Activated CD4-positive, alpha-beta T cell treated with anti-CD3 and anti-CD28 coated beads, Interleukin-2, amount 50 U/mL, for 16 hours (primary cell): ENCODE measurements at places on chromosomes 2 and 18.
A peak's percentile ranks its signal among the peaks of the same experiment; 100 is the strongest.

DNA sequence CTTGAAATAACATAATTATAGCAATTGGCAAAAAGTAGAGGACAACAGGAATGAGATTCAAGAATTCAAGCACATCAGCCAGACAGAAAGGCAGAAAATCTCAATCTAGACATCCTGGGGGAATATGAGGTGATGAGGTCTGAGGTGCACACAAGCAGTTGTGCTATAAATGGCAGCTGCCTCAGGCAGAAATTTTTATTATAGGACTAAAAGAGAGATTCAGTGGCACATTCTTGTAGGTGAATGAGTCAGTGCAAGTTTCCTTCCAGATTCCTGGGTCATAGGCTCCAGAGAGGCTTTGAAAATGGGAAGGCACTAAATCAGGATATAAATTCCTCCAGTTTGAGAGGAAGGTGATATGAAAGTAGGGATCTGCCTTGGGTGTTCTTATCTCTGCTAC, 127.2 kb upstream of the THSD7B start:
- DNase-seq, result no peak

GRCh38 chr18:25443776-25444175, 91.8 kb upstream of the ZNF521 start:
- DNase-seq, result no peak

DNA sequence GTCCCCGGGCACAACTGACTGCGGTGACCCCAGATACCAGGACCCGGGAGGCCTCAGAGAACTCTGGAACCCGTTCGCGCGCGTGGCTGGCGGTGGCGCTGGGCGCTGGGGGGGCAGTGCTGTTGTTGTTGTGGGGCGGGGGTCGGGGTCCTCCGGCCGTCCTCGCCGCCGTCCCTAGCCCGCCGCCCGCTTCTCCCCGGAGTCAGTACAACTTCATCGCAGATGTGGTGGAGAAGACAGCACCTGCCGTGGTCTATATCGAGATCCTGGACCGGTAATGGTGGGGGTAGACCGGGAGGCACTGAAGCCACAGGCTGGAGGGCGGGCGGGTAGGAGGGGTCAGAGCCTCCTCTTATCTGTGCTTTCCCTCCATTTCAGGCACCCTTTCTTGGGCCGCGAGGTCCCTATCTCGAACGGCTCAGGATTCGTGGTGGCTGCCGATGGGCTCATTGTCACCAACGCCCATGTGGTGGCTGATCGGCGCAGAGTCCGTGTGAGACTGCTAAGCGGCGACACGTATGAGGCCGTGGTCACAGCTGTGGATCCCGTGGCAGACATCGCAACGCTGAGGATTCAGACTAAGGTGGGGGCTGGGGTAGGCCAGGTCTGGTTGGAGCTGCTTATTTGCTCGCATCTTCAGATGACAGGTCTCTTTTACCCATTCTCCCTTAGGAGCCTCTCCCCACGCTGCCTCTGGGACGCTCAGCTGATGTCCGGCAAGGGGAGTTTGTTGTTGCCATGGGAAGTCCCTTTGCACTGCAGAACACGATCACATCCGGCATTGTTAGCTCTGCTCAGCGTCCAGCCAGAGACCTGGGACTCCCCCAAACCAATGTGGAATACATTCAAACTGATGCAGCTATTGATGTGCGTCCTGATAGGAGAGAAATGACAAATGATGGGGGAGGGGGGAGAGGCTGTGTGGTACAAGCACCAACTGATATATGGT, 780 bp downstream of the HTRA2 start:
- peak; percentile 82 for DNase-seq

DNA sequence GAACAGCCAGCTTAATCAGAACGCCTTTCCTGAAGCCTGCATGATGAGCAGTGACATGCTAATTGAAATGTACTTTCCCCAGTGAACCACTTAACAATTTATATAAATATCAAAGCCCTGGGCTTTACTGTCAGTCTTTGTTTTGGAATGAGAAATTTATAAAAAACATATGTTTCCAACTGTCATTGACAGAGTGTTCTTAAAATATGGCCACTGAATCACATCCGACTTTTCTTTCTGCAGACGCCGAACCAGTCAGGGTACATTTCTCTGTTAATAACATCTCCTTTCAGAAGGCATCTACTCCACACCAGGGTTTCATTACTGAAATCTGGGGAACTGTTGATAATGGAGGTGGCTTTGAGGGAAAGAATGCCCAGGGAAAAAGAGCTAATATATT, 343.7 kb downstream of the INSIG2 start:
- DNase-seq, result no peak

DNA sequence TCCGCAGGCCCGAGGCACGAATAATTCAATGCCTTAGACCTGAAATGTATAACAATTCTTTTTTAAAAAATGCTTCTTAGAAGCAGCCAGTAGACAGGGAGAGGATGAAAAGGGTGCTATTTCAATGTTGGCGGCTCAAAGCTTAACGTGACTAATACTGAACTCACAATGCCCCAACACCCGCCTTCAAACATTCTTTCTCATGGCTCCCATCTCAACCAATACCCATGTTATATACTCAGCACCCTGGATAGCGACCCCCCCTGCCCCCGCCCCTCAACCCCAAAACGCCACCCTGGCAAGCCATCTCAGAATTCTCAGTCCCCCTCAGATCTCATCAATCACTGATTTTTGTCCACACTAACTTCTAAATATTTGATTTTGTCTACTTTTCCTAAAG, 4.4 kb downstream of the FBXO41 start:
- no peak for DNase-seq

- DNase-seq, result peak; percentile 47
These were observed 666 bp upstream of the STAT1 start for GRCh38 chr2:191014653-191015020.

DNA sequence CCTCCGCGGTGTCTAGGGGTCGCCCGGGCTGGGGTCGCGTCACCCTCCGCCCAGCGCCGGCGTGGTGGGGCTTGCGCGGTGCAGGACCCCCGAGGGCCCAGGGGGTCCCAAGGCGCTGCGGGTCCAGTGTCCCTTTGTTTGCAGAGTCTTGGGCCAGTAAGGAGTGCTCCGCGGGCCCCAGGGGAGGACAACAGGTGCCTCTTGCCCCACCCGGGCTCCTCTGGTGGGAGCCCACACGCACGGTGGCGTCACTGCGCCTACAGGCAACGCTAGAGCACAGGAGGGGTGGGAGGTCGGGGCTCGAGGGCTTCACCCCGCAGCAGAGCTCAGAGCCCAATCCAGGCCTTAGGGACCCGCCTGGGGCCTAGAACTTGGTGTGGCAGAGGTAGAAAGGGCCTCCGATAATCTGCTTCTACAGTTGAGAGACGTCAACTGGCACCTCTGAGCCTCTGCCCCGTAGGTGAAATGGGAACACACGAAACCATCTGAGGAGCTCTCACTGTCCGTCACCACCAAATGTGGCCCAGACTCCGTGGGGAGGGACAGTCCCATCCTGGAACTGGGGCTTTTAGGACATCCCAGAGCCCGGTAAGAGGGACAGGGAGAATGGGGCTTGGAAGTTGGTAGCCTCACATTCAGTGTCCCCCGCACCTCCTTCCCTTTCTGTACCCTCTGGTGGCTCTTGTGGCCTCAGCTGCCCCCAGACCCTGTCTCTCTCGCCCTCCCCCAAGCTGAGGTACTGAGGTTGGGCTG, 1.4 kb downstream of the ARID5A start:
- no peak for DNase-seq

- no peak for DNase-seq
These were observed 147.2 kb downstream of the SMAD7 start for GRCh38 chr18:48803518-48803917.

DNA sequence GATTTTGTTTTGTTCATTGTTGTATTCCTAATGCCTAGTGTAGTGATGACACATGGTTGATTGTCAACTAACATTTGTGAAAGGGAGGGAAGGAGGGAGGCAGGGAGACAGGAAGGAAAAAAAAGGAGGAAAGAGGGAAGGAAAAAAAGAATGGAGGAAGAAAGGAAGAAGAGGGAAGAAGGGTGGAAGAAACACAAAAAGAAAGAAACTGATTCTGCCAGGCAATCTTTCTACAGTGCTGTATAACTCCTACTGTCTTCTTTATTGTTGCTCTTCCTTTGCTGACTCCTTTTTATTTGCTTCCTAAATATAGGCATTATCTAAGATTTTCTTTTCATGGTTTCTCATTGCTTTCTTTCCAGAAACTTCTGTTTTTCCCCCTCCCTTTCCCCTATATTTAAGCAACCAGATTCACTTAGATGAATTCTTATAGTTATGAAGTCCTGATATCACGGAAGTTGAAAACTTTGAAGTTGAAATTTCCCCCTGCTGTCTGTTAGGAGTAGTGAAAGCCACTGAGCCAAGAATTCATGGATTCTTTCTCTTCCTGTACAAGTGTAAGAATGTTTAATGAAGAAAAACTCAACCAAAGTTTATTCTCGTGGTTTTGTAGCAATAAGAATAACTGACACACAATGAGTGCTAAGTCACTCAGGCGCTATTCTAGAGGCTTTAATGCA, 305.1 kb upstream of the FSHR start:
- no peak for DNase-seq
